ENCODE measurements at places on chromosomes 2 and 18. TPM values are rescaled to one million over a fixed set of nuclear protein-coding genes. Genes with fewer than 3 reads are reported as not detected.

The HNMT gene
- total RNA-seq = 9.9 TPM

The MOCOS gene
- total RNA-seq = 15.3 TPM

The TEX44 gene
- not detected for total RNA-seq

The CLHC1 gene
- 5.8 TPM for total RNA-seq

The DLX1 gene
- not detected for total RNA-seq

The ERMN gene
- total RNA-seq = not detected

The GMPPA gene
- total RNA-seq = 34.1 TPM

The SP9 gene
- not detected for total RNA-seq

The MPP4 gene
- total RNA-seq = not detected
